ENCODE measurements at places on chromosomes 7 and 10. TPM values are rescaled to one million over a fixed set of nuclear protein-coding genes. Genes with fewer than 3 reads are reported as not detected.

DNA sequence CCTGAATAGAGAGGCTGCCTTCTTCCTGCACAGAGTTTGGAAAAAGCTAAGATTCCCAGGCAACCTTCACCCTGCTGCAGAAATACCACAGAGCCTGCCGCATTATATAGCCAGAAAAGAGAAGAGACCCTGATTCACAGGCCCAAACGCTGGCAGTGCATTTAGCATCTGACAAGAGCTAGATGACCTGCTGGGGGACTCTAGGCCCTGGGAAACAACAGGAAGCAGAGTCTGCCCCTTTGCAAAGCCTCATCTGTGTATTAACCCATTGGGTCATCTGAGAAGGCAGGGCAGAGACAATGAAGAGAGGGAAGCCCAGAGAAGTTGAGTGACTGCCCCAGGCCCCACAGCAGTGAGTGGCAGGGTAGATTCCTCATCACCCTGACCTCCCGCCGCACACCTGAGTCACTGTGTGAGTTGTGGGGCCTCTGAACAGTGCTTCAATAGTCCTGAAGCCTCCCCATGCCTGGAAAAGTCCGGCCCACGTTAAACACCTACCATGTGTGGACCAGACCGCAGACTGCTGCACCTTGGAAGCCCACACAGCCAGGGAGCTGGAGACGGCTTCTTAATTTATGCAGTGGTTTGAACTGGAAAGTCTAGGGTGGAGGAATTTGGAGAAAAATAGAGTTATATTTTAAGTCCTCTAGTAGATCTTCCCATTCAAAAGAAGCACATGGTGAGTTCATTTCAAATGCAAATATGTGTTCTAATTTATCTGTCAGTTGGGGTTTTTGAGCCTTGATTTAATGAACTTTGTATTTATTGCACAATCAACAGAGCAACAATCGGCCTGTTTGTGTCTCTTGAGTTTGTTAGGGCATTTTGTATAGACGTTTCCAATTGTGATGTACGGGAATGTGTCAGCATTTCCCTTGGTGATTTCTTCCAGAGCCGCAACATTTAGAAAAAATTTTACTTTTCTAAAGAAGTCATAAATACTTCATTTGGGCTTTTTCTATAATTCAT, 80.4 kb upstream of the GPR26 start:
- peak; percentile 3 for DNase-seq

DNA sequence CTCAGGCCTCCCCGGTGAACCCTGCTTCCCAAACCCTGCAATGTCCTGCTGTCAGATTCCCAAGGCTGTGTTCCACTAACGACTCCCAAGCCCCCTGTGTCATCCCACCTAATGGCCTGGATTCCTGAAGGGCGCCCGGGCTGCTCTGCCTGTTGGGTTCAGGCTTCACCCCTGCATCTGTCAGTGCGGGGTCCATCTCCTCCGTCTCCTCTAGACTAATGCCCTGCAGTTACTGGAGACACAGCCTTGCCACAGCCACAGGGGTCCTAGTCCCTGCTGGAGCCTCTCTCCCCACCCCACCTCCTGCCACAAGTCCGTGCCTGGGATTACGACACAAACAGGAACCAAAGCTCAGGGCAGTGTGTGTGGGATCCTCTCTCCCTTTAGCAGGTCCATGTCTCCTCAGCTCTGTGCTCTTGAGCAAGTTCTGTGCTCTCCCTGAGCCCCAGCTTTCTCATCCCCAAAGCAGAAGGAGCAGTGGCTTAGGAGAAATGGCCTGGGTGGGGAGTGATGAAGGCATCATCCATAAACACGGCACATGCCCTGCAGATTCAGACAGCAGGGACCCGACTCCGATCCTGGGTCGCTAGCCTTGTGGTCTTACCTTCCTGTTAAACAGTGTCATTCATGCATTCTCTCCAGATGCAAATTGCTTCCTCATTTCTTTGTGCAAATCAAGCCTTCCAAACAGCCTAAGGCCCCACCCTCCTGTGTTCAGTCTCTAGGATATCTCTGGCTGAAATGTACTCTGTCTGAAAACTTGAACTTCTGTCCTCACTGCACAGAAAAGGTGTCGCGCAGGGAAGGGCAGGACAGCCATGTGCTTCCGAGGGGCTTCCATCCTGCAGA, 8.2 kb upstream of the RBP3 start:
- no peak for DNase-seq

CRYGN gene
- total RNA-seq: not detected

- peak; percentile 1 for DNase-seq
Measured at GRCh38 chr10:118115701-118116100, 69.0 kb upstream of the RAB11FIP2 start.

HTRA1 gene
- 4.5 TPM for total RNA-seq

PCLO gene
- total RNA-seq: 7.5 TPM

- DNase-seq: no peak
Measured at GRCh38 chr7:115635376-115635775, 395.2 kb downstream of the TFEC start.

- DNase-seq: no peak
Measured at GRCh38 chr7:110675383-110676103, 415.4 kb upstream of the LRRN3 start.

GRCh38 chr7:44309271-44310091, 15.9 kb downstream of the CAMK2B start:
- DNase-seq: peak; percentile 56
